Germinal center (tissue), 1 donor: ENCODE measurements at places on chromosomes 1 and 21.

DNA sequence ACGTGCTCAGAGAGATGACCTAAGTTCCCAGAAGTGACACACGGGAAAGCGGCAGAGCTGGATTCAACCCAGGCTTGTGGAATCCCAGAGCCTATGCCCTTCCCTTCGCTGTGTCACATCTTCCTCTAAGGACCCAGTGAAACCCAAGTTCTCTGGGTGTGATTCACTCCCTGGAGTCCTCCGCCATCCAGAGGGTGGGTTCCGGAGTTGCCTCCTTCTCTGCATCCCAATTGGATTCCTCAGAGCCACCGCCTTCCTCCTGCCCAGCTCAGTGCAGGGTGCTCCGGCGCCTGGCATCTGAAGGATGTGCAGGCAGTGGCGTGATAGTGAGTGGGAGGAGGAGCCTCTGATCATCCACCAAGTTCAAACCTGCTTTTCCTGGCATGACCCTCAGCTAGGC lies 20.7 kb upstream of the RCC2 start:
- no peak for DNase-seq

- no peak for DNase-seq
Observed at GRCh38 chr1:43541141-43541540, 10.5 kb downstream of the PTPRF start.

- no peak for DNase-seq
Observed at GRCh38 chr1:192877283-192877886, 68.5 kb downstream of the RGS2 start.

GRCh38 chr1:201090541-201090940 lies 21.7 kb downstream of the CACNA1S start:
- DNase-seq, result no peak

DNA sequence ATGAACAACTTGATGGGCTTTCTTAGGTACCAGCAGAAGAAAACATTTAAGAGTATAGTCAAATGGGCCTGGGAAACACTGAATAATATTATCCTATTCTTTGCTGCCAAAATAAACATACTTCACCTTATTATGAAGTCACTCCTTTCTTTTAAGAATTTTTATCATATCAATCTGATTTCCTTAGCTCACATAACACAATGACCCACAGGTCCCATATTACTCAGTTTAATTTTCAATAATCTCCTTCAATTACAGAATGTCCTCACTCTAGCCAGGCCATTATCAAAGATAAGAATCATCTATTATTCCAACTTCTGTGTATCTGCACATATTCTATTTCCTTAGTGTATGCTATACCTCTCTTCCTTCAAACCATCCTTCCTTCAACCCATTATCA lies 63.0 kb downstream of the PIGK start:
- no peak for DNase-seq

DNA sequence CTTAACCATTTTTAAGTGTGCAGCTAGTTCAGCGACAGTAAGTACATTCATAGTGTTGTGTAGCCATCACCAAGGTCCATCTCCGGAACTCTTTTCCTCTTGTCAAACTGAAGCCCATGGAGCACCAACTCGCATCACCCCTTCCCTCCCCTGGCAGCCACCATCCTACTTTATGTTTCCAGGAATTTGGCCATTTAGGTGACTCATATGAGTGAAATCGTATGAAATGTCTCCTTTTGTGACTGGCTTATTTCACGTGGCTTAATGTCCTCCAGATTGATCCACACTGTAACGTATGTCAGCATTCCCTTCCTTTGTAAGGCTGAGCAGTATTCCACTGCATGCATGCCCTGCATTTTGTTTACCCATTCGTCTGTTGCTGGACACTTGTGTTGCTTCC lies 2.5 kb downstream of the COL6A2 start:
- no peak for DNase-seq

- no peak for DNase-seq
Observed at GRCh38 chr1:167650269-167651160, 20.5 kb downstream of the RCSD1 start.

DNA sequence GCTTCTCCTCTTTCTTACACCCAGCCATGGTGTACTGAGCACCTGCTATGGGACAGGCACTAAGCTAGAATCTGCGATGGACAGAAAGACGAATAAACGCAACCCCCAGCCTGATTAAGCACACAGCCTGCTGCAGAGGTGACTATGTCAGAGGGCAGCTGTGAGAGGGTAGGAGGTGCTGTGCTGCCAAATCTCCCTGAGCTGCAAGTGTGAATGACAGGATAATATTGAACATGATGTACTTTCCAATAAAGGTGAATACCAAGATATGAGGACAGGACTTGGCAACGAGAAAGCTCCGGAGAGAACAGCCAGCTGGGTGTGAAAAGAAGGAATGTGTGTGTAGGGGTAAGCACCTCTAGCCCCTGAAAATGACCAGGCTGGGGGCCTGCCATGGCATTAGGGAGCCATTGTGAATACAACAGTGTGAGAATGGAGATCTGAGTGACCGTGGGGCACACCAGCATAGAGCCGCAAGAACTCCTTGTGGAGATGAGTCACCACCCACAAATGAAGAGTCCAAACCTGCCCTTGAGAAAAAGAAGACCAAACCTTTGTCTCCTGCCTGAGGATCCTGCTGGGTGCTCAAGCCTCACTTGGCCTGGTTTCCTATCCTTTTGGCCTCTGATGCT lies 83.0 kb upstream of the ATF3 start:
- no peak for DNase-seq

GRCh38 chr1:228488818-228489674 lies 1.9 kb downstream of the RNF187 start:
- DNase-seq, result no peak

GRCh38 chr1:111706921-111707320 lies 32.3 kb downstream of the INKA2 start:
- DNase-seq, result no peak

DNA sequence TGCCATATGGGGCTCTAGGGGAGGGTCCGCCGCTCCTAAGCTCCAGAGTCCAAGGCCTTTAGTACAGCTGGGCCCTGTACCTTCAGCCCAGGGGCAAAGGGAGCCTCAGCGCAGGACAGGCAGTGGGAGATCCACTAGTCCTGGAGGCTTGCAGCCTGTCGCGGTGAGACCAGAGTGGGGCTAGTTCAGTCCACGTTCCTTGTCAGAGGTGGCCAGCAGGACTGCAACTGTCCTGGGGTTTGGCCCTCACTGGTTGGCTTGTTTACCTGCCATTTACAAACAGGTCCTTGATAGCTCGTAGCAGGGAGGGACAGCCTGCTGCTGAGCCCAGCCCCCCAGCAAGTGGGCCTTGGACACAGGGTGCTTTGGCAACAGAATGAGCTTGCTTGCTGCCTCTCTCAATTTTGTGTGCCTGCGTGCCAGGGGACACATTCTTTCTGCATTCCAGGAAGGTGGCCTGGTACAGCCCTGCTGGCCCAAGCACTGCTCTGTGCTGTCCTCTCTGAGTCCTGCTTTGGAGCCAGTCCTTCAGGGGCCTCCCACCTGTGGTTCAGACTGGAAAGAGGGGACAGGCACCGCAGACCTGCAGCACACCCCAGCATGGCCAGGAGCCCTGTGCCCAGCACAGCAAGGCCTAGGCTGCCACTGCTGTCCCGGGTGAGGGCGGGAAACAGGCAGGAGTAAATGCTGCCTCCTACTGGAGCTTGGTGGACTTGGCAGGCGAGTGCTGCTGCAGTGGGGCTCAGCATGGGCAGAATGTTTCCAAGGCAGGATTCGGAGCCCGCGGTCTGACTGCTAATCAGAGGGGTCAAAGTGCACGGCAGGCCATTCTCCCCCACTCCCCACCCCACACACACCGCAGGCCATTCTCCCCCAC lies 15.2 kb downstream of the H6PD start:
- DNase-seq, result peak; percentile 26

DNA sequence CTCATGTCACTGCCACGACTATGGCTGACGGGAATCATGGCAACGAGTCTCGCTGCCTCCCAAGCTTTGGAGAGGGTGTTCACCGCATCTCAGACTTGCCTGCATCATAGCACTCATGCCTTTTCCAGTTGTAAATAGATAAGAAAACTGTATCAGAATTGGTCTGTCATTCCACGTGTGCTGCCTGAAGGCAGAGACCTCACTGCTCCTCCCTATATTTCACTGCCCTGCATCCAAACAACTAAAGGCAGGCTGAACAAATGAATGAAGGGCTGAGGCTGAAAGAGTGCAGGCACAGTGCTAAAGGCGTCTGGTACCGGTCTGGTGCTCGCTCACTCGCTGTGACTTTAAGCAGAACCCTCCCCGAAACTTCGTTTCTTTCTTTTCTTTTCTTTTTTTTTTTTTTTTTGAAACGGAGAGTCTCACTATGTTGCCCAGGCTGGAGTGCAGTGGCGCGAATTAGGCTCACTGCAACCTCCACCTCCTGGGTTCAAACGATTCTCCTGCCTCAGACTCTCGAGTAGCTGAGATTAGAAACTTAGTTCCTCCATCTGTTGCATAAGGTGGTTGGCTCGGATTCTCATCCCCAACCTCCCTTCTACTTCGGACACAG lies 542 bp downstream of the EIF2B3 start:
- no peak for DNase-seq

- no peak for DNase-seq
Observed at GRCh38 chr1:118954301-118954905, 33.7 kb downstream of the TBX15 start.

- no peak for DNase-seq
Observed at GRCh38 chr1:32199717-32200072, 700 bp upstream of the CCDC28B start.

DNA sequence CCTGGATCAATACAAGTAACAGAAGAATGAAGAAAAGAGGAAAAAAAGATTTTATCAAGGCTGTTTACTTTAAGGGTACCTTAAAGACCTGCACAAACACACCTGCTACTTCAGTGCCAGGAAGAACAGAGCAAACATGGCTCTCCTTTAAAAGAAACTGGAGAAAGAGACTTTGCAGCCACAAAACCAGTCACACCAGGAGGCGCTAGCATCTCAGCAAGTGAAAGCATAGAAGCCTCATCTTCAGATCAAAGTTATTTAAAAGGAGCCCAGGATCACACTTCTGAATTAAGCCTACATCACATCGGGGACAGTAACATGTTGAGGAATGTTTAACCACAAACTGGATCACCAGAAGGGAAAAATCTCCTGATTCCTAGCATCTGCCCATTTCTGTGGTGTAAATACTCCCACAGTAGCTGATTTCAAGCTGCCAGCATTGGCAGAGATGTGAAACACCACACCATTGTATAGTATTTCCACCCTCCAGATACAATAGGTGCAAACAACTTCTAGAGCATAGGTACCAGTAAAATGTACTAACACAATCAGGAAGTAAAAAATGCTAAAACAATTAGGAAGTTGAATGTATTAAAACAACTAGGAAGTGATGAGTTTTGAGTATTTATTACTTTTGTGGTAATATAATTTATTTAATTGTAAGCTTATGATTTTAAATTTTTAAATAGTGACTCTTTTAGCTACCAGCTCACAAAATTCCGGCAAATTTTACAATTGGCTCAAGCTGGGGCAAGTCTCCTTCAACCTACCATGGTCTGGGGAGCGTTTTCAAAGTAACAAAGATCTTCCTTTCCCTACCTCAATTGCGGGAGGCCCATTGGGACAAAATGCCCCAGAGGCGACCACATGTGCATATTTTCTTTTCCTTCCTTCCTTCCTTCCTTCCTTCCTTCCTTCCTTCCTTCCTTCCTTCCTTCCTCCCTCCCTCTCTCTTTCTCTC lies 105.3 kb upstream of the CLDN14 start:
- no peak for DNase-seq

GRCh38 chr1:228798548-228798947 lies 63.3 kb downstream of the RHOU start:
- no peak for DNase-seq

DNA sequence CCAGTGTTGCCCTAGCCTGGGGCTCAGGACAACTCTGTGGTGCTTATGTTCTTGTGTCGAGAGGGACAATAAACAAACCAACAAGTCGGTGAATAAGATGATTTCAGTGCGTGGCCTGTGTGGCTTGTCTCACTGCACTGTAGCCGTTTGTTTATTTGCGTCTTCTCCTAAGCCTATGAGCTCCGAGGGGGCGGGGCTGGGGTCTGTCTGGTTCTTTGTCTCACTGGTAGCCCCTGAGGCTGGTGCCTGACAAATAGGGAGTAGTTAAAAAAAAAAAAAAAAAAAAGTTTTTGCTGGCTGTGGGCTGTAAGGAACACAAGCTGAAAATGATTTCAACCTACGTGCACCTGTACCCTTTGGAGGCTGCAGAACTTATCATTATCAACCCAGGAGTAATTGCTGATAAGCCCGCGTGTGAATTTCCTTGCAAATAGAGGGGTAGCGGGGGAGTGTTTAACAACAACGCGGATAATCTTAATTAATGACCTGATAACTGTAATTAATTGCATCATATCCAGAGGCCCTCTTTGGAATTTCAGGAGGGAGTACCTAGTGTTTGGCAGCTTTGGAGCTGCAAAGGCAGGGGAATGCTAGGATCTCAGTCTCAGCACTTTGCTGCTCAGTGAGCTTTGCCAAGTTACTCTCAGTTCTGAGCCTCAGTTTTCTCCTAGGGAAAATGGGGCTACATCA lies 925 bp upstream of the ARHGEF10L start:
- no peak for DNase-seq

DNA sequence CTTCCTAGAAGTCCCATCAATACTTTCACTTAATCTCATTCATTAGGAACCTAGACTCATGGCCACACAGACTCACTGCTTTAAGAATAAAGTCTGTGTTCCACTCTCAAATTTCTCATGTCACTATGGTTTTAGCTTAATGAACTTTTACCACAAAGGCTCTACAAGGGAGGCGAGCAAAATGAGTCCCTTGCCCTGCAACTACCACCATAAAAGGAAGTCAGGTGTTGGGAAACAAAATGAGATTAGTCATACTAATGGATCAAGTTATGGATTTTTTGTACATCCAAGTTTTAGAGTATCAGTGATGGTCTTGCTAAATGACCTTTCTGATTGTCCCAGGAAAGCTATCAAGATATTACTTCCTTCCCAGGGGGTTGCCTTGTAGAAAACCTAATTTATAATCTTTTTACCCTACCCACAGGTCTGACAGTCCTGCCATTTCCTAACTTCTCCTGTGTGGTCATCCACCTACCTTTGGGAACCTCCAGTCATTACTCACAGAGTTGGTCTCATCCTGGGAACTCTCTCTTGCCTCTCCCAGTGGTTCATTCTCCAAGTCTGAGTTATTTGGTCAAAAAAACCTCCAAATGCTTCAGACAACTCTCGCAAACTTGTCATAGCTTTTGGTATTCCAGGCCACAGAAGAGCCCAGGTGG lies 51.8 kb upstream of the SLC16A1 start:
- DNase-seq, result no peak

- no peak for DNase-seq
Observed at GRCh38 chr1:184954232-184954995, 19.9 kb downstream of the NIBAN1 start.
